ENCODE measurements at places on chromosomes 11 and 22. TPM values are rescaled to one million over a fixed set of nuclear protein-coding genes. Genes with fewer than 3 reads are reported as not detected.

Gene NOX4
- not detected for total RNA-seq

DNA sequence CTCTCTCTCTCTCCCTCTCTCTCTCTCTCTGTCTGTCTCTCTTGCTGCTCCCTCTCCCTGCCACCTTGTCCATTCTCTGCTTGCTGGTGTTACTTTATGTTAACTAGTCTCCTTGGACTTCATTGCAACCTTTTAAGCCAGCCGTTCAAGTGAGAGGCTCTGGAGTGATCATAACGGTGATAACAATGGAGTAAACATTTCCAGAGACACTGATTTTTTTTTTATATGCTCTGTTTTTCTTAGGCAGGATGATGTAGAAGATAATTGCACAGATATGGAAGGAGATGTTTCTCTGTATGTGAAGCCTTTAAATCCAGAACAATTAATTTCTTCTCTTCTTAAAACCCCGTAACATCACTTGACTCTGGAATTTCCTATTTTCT, 287.7 kb downstream of the TMEM135 start:
- no peaks in the 10 kb centered on the region for H3K36me3 ChIP-seq
- no peak for DNase-seq
- H3K4me1 ChIP-seq: no peaks in the 10 kb centered on the region
- H3K4me3 ChIP-seq: no peak overlapping the region

DNA sequence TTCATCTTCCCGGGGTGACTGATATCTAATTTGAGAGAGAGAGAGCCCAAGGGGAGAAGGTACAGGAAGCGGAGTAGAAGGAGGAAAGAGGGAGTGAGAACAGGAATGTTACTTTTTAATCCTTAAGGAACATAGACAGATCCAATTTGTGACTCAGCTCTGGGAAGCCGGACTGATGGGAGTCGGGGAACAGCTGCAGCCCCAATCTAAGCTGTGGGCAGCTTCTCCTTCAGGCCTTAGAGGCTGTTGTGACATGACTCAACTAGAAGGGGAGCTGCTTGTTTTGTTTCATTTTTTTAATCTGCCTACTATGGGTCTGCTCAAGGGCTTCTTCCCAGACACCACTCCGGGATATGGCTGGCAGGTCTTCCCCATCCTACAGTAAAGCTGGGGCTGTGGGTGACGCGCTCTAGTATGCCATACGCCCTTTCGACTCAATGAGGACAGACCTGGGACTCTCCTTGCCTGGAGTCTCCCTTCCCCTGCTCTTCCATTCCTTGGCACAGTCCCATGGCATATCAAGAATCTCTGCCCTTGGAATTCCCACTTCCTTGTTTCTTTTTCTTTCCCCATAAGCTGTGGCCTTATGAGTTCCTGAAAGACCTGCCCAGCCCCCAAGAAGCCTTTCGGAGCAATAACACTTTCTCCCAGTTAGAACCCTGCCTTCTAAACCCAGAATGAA, 103.3 kb upstream of the AKIP1 start:
- H3K4me3 ChIP-seq: peak overlapping the region; percentile 69
- H3K36me3 ChIP-seq: peaks cover 6% of the 10 kb centered on the region
- no peaks in the 10 kb centered on the region for H3K27me3 ChIP-seq

Gene BTG4
- total RNA-seq: not detected

- peak; percentile 60 for DNase-seq
- peaks cover 49% of the 10 kb centered on the region for H3K4me1 ChIP-seq
- no peaks in the 10 kb centered on the region for H3K36me3 ChIP-seq
- H3K27me3 ChIP-seq: no peaks in the 10 kb centered on the region
- H3K4me3 ChIP-seq: no peak overlapping the region
These were observed 237.5 kb downstream of the MIAT start for GRCh38 chr22:26894766-26895485.

Gene H19
- not detected for total RNA-seq

DNA sequence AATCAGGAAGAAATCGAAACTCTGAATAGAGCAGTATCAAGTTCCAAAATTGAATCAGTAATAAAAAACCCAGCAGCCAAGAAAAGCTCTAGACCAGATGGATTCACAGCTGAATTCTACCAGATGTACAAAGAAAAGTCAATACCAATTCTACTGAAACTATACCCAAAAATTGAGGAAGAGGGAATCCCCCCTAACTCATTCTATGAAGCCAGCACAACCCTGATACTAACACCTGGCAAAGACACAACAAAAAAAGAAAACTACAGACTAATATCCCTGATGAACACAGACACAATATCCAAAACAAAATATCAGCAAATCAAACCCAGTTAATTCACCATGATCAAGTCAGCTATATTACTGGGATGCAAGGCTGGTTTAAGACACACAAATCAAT, 97.7 kb downstream of the ZC3H12C start:
- H3K4me3 ChIP-seq: no peak overlapping the region
- no peaks in the 10 kb centered on the region for H3K36me3 ChIP-seq
- no peaks in the 10 kb centered on the region for H3K27me3 ChIP-seq
- DNase-seq: no peak
- H3K27ac ChIP-seq: no peak overlapping the region
